ENCODE measurements at places on chromosomes 4 and X. TPM values are rescaled to one million over a fixed set of nuclear protein-coding genes. Genes with fewer than 3 reads are reported as not detected.

PDLIM3 gene
- 52.5 TPM for total RNA-seq

PPBP gene
- 12.4 TPM for total RNA-seq

FGA gene
- not detected for total RNA-seq

AWAT2 gene
- total RNA-seq: 2.5 TPM

SORBS2 gene
- total RNA-seq: 15.0 TPM

LGI2 gene
- 0.69 TPM for total RNA-seq

CASP6 gene
- total RNA-seq: 19.8 TPM

DNA sequence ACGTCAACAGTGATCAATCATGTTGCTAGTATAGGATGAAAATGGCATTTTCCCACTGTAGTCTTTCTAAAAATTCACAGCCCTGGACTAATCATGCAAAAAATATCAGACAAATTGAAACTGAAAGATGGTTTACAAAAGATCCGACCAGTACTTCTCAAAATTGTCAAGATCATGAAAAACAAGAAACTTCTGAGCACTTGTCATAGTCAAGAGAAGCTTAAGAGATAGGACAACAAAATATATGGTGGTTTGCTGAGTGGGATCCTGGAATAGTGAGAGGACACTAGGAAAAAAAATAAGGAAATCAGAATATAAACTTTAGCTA lies 101.1 kb downstream of the NAA11 start:
- no peak for DNase-seq

DNA sequence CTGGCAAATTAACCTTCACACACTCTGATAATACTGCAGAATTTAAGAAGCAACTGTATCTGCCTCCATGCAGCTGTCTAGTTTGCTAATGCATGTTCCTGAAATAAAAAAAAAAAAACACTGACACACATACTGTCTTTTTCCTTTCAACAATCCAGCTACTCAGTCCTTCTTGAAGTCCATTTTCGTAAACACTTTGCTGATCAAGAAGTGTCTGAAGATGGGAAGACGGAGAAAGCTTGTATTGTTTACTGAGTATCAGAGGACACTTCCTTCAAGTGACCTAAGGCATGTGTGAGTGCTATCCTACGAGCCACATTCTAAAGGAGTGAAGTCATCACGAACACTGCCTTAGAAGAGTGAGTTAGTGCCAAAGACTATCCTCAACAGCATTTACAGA lies 82.6 kb downstream of the LUZP4 start:
- DNase-seq: peak; percentile 52

DNA sequence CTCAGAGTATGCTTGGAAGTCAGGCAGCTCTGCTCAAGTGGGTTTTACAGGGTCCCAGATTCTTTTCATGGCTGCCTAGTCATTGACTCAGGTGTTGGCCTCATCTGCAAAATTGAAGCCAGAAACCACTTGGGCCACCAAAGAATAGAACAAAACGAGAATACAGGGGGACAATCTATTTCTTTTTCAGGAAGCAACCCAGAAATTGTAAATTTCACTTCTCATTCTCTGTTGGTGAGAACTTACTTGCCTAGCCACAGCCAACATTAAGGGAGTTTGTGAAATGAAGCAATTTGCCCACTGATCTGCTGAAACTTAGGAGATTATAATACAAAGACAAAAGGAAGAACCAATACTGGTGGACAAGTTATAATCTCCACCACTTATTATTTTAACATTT lies 8.6 kb upstream of the TKTL2 start:
- DNase-seq: no peak

- DNase-seq: no peak
Measured at GRCh38 chr4:54700986-54701385, 43.2 kb downstream of the KIT start.

DNA sequence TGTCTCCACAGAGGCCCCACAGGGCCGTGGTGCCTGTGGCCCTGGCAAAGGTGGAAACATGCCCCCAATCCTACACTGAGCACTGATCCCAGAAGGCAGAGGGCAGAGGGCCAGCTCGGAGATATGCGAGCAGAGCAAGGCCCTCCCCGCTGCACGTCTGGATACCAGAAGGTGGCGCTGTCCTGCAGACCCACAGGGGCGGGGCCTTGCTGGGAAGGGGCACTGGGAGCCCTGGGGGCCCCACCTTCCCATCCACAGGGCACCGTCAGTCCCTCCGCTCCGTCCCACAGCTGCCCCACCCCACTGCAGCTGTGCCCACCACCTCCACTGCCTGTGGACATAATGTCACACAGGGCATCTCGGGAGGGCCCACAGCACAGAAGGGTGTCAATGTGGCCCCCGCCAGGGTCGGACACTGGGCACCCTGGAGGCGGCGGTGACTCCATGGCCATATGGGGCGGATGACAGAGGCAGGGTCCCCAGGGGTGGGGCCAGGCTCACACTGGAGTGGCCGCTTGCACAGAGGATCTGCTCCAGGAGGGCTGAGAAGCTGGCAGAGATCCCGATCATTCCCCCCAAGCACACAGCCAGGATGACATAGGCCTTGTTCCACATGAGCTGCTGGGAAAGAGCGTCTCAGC lies 4.8 kb downstream of the SLC49A3 start:
- peak; percentile 35 for DNase-seq

- DNase-seq: no peak
Measured at GRCh38 chr4:3816256-3816825, 50.2 kb downstream of the ADRA2C start.

DNA sequence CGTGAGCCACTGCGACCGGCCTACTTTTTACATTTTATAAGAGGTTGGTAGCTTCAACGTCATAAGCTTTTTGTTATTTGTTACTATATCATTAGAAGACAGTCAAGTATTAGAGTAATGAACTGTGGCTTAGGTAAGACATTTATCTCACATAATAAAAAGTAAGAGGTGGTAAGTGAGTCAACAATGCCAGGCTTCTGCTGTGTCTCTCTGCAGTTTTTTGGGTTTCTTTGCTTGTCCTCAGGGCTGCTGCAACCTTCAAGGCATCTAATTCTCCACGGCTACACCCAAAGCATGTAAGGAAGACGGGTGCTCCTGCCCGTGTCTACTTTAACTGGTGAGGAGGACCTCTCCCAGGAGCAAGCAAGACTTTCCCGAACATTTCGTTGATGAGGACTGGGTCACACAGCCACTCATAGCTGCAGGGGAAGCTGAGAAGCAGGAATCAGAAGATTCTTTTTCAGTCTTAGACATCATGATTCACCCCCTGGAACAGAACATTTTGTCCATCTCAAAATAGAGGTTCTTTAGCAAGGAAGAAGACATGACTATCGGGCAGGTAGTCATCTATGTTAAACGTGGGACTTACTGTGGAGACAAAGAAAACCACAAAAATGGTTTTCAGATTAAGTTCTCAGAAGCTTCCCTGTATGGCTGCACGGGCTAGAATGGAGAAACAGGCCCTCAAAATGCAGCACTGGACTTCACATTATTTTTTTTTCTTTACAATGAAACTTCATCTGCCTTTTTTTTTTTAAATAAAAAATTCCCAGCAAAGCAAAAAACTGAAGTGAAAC lies 13.0 kb upstream of the RHOH start:
- no peak for DNase-seq

DNA sequence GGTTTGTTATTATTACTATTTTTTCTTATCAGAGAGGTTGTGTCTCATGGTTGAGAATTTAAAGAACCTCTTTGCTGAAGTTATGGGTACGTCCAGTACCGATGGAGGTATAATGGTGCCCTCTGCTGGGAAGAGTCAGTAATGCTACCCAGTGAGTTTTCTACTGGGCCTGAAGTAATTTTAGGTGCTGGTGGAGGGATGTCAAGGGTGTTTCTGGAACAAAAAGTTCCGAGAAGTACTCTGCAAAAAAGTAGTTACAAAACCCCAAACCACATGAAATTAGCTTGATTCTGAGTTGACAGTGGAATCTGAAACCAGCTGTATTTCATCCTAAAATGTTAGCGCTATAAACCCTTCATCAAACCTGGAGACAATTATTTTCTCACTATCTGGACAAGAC lies 102.5 kb upstream of the MID1 start:
- DNase-seq: peak; percentile 45

GRCh38 chr4:174408841-174409552 lies 113.3 kb downstream of the HPGD start:
- no peak for DNase-seq

DNA sequence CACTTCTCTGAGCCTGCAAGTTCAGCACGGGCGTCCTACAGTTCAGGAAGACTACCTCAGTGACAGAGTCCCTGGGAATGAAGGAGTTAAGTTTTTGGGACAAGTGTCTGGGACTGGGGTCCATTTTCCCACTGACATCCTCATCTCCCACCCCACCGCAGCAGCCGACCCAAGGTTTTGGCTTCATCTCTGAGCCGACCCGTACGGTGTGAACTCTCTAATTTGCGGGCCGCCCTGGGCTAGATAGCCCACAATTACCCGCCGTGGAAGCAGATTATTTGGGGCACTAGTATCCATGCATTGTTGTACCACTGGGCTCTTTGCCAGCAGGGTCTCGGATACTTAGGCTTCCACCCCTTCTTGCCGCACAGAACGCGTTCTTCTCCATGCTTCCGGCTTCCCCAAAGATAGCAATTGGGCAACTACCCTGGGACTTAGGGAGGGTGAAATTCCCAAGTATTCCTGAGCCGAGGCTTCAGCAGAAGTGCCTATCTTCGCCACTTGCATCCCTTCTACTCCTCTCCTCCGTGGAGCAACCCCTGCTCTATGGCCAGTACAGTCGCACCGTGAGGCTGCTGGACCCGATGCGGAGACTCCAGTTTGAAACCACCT lies 2.4 kb downstream of the IL1RAPL2 start:
- DNase-seq: no peak

DNA sequence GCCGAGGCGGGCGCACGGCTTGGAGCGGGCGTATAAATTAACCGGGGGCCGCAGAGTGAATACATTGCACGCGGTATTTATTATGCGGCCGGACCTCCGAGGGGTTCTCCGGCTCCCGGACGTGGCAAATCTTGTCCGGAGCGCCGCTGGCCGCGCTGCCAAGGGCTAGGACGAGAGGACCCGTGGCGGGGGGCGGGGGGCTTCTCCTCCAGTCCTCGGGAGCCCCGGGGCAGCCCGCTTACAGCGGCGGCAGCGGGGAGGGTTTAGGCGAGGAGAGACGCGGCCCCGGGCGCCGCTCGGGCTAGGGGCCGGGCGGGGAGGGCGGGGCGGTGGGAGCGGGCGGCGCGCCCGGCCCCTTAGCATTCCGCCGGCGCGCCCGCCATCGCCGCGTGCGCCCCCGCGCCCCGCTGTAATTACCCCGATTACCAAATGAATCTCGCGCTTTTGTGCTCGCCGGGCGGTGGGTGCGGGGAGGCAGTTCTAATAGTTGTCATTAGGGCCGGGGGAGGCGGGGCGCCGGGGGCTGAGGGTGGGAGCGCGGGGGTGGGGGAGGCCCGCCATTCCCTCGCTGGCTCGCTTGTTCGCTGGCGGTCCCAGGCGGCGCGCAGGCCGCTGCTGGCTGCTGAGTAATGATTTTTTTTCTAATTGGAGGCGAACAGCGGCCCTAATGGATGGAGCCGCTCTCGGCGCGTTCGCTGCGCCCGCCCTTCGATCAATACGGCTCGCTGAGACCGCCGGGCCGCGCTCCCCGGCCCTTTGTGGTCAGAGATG lies 276.6 kb downstream of the BCOR start:
- DNase-seq: no peak

DNA sequence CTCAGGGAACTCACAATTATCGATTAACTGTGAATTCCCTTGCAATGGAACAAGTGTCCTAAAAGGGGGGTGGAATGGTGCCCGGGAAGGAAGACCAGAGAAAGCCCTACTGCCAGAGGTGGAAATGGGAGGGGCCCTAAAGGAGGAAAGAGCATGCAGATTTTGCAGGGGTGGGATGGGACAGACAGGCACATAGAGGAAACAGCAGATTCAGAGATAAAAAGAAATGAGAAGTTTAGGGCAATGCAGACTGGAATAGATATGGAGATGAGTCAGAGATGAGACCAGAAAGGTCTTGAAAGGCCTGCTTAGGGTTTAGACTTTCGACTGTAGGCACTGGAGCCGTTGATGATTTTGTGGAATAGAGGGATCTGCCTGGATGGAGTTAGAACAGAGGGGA lies 57.4 kb upstream of the PITX2 start:
- DNase-seq: no peak

DNA sequence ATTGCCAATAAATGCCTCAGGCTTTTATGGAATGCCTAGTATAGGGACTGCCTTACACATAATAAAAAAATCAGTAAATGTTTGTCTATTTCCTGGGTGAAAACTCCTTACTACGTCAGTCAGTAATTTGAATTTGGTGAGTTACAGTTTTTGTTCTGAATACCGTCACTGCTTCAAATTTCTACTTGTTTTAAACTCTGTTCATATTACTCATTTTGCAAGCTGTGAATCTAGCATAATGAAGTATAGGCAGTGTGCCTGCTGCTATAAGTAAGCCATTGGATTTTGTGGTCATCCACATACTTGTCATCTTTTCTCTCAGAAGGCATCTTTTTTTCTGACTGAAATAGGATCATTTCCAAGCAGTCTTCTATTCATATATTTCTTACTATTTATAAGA lies 43.1 kb downstream of the SYNPO2 start:
- DNase-seq: no peak

DNA sequence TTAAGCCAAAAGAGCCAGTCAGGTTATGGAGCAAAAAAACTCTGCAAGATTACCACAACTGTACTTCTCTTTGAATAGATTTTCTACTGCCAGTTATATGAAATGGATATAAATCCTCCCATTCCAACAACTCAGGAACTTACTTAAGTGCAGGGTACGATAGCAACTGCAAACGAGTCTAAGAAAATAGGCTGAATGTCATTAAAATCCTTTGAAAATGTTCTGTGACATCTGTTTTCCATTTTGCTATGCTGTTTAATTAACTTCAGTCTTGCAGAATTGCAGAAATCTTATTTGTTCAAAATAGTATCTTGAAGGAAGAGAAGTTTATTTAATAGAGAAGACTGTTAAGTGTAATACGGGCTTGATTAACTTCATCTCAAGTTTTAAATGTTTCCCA lies 243.8 kb downstream of the PALLD start:
- peak; percentile 59 for DNase-seq

- no peak for DNase-seq
Measured at GRCh38 chrX:136228839-136229207, 22.4 kb downstream of the MAP7D3 start.

GRCh38 chr4:30460818-30461217 lies 259.4 kb upstream of the PCDH7 start:
- no peak for DNase-seq

DNA sequence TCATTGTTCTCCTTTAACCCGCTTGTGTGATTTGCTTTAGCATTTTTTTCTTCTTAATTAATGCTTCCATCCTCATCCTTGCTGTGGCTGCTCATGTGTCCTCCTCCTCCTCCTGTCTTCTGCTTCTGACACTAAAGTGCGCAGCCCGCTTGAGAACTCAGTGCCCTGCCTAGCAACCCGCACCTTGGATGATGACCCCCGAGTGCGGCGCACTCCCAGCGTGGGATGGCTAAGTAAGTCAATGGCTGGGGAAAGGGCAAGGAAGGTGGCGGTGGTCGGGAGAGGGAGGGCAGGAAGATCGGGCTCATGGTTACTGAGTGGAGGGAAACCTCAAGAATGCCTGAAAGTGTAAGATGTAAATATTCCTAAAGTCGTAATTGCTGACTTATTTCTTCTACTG lies 30.1 kb downstream of the SLC4A4 start:
- DNase-seq: no peak

GRCh38 chr4:105474099-105474518 lies 247 bp upstream of the PPA2 start:
- DNase-seq: peak; percentile 74
